Esophagus squamous epithelium (tissue), 5 donors: ENCODE measurements at places on chromosomes 13 and 19. TPM values are rescaled to one million over a fixed set of nuclear protein-coding genes. Genes with fewer than 3 reads are reported as not detected.

CD79A gene
- 1.7 TPM for total RNA-seq

TTC9B gene
- total RNA-seq = not detected

DNA sequence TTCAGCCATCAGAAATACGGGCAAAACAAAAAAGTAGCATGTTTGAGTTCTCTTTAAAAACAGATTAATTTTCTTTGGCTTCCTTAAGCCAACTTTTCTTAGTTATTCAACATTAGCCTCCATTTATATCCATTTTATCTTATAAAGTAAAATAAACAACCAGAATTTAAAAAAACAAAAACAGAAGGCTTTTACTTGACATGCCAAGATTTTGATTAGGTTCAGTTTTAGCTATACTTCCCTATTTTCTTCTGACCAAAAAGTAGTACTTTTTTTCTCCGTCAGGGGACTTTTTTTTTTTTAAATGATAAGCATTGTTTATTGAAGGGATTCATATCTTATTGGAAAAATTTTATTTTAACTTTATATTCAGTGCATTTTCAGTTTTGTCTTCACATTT is 18.1 kb downstream of the RNASEH2B start:
- no peaks in the 10 kb centered on the region for H3K4me1 ChIP-seq
- H3K27ac ChIP-seq = no peak overlapping the region
- no peaks in the 10 kb centered on the region for H3K27me3 ChIP-seq
- DNase-seq = no peak
- H3K4me3 ChIP-seq = no peak overlapping the region

DNA sequence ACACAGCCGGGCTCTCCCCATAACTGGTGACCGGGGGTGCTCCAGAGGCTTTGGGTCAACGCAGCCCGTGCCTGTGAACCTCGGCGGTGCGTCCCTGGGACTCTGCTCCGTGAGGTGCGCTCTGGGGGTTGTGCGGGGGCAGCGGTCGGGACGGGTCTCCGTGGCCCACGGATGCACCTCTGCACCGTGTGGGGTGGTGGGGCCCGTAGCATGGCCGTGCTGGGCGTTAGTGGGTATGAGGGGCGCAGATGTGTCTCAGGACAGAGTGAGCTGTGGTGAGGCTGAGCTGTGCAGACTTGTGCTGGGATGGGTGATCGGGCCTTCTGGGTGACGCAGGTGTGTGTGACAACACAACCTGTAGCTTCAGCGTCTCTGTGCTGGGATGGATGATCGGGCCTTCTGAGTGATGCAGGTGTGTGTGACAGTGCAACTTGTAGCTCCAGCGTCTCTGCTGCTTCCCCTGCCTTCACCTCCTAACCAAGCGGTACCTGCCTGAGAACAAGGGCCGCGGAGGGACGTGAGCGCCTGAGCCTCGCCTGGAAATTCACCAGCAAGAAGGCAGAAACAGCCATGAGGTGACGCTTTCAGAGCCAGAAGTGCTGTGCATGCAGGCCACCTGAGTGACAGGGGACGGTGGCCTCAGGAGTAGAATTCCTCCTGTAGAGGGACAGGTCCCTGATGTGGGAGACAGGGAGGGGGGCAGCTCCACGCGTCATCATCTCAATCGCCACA is 599 bp downstream of the ZNF331 start:
- no peaks in the 10 kb centered on the region for H3K36me3 ChIP-seq
- peak overlapping the region; percentile 85 for H3K27ac ChIP-seq
- DNase-seq = no peak

APBA3 gene
- 12.9 TPM for total RNA-seq
